Central memory CD4-positive, alpha-beta T cell (primary cell): ENCODE measurements at places on chromosomes 4 and X.

DNA sequence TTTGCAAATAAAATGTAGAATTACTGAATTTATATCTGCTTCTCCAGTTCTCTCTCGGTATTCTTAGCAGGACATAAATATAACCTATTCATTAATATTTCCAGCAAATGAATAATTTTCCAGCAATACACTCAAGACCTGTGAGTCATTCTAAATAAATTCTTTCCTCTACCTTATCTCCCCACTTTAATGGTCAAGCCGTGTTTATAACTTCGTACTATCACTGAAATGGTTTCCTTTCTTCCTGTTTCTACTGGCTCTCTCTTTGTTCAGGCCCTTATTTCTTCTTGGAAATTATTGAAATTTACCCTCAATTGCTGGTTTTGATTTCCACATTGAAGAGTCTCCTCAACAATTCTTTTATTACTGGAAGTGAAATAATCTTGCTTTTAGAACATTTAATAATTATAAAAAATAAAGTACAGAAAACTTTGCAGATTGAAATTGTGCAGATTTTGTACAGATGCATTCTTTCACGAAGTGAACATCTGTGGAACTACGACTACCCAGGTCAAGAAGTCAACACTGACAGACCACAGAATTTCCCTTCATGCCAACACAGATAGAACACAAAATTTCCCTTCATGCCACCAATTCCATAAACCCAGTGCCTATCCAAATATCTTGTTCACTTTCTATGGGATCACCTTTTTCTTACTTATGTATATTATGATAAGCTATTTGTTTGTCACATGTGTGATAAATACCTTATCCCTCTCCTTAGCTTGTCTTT is 205.7 kb downstream of the FAT4 start:
- no peak for DNase-seq

DNA sequence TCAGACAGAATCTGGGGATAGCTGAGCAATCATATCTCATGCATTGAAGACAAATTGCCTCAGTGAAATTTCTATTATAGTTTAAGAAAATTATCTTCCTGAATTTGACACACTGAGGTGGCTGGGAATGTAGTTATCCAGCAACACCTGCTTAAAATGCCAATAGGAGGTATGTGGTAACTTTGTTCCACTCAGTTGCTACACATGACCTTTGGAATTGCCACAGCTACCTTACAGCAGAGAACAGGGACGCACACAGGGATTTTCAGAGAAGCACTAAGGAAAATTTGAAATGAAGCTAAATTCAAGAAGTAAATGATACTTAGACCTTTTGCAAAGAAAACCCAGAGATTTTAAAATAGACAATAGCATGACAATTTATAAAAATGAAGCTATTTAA is 264.6 kb downstream of the IL1RAPL1 start:
- no peak for DNase-seq

DNA sequence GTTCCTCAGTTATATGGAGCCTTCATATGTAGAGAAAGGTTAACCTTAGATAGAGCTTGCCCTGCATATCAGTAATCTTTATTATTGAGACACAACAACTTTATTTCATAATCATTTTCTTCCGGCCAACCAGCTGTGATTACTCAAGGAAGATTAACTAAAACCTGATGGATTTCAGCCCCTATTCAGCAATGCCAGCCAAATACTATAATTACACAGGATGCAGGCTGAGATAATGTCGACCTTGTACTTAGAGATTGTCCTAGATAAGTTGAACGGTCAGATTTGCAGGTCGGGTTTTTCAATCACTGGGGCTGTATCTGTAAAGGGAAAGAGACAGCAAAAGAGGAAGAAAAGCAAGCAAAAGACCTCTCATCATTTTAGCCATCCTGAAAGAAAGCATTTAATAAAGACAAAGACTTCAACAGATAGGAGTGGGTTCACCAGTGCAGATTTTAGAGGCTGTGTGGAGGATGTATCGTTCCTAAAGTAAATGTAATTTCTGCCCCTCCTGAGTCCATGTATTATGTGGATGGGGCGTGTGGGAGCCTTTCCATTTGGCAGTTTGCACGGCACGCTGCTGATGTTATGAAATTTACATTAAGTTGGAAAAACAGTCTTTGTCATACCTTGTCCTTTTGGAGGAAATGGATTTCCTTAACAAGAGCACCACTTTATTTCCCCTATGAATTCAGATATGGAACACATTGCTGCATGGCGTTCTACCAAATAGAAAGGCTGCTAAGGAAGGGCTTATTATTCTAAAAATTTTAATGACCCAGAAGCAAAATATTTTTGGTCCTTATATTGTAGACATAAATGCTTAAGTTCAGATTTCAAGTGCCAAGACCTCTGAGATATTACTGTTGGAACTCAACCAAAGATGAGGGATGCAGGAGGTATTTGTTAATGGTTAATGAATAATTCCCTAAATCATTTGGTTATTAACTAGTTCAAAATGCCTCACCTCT is 496.7 kb downstream of the SPRY1 start:
- no peak for DNase-seq

DNA sequence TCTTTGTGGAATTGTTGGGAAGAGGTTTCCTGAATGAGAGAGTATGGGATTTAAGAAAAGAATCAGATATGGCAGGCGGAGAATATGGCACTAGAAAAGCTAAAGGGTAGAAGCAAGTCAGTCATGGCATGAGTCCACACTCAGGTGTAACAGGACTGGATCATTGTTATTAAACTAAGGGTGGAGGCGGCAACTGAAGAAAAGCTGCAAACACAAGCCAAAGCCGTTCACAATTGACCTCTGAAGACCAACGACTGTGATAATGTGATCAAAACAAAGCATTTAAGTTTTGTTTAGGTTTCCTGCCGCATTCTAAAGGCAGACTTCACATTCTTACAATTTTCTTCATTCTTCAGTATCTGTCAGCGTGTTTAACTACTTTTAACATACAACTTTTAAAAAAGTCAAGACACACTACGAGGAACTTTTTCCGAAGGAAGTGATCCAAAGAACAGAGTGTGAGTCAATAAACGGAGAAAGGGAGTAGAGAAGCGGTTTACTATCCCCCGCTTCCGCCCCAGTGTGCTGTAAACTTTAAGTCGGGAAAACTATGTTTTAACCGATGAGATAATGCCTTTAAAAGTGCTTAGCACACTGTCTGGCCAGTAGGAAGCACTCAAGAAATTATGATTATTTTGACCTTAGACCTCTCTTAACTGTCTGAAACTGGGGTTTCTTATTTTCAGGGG is 909 bp upstream of the SLAIN2 start:
- no peak for DNase-seq

- DNase-seq, result no peak
Observed at GRCh38 chrX:150463566-150463965, 100.4 kb downstream of the MAMLD1 start.
